Cardiac ventricle fibroblast (primary cell): ENCODE measurements at places on chromosomes 16 and 17. TPM values are rescaled to one million over a fixed set of nuclear protein-coding genes. Genes with fewer than 3 reads are reported as not detected.

Gene CCL23
- not detected in 2 replicates for total RNA-seq

Gene TPSB2
- total RNA-seq: not detected in 2 replicates

Gene KLHL36
- total RNA-seq: 37.9 and 42.3 TPM in 2 replicates

Gene TRPV2
- total RNA-seq: 23.5 and 25.9 TPM in 2 replicates

Gene PYDC1
- not detected in 2 replicates for total RNA-seq
